CD8-positive, alpha-beta memory T cell (primary cell): ENCODE measurements at places on chromosomes 3 and 15. TPM values are rescaled to one million over a fixed set of nuclear protein-coding genes. Genes with fewer than 3 reads are reported as not detected.

KNG1 gene
- not detected for polyA plus RNA-seq

DNA sequence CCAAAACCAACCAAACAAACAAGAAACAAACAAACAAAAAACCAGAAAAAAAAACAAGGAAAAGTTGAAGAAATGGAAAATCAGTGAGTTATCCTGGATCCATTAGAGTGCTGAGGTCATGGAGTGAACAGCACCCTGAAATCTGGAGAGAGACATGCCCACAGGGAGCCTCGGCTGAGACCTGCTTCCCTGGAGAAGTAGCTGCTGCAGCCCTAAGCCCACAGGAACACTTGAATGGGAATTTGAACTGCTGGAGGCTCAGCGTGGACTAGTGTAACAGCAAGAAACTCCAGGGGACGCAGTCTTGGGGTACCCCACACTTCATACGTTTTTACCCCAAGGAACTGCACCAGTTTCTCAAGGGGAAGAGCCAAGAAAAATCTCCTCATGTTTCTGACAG, 144.1 kb upstream of the UBE3A start:
- no peak for DNase-seq

DNA sequence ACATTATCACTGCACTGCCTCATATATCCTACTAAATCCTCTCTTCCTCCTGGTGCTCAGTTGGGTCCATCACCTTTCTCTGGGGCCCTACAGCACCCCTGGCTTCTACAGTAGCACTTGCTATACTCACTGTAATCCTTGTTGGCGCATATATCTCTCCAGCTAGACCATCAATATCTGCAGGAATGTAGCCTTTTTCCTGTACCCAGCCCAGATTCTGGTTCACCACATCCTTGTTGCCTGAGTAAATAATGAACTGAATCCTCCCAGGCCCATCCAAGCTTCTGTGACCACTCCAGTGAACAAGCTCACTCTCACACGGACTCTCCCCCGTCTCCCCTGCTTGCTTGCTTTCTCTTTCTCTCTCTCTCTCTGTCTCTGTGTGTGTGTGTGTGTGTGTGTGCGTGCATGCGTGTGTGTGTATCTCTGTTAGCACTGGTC, 62.5 kb upstream of the LIPC start:
- DNase-seq: peak; percentile 17

ROPN1 gene
- not detected for polyA plus RNA-seq

DNA sequence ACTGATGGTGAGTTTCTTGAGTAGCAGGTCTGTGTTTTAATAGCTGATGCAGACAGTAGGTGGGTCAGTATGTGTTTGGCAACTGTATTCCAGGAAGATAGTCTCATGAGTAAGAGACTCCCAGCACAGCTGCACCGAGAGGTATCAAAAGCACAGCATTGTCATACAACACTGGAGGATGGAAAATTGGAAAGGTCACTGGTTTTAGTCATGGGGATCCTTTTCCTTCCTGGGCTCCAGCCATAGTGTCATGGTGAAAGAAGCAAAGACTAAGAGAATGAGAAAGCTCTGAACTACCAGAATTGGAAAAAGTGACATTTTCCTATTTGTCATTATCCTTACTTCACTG, 61.5 kb downstream of the P3H2 start:
- DNase-seq: no peak

- DNase-seq: no peak
Observed at GRCh38 chr15:80156176-80156720, 3.4 kb downstream of the FAH start.

- DNase-seq: no peak
Observed at GRCh38 chr3:196695849-196696226, 16.2 kb downstream of the CEP19 start.

SPSB4 gene
- not detected for polyA plus RNA-seq

APPL1 gene
- polyA plus RNA-seq: 43.5 TPM

DNA sequence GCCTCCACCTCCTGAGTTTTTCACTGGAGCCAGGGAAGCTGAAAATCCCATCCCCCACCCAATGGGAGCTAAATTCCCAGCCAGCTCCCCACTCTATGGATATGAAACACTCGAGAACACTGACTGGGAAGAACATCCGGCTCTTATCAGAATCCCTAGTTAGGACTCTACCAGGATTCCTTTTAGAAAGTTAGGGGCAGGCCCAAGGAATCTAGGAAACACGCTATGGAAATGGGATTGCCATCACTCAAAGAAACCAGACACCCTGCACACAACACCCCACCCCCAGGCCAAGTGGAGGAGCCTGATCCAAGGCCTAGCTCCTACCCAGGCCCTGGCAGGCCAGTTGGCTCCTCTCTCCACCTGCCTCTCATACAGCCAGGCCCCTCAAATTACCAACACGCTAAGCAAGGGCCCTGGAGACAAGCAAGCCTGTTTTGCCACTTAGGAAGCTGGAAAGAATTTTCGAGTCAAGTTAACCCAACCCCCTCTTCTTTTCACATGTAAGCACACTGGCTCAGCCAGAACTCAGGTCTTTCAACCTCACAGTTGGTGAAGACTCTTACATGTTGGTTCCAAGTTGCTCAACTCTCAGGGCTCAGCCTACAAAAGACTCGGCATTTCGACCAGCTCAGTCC, 75.5 kb downstream of the RBPMS2 start:
- DNase-seq: no peak

DNA sequence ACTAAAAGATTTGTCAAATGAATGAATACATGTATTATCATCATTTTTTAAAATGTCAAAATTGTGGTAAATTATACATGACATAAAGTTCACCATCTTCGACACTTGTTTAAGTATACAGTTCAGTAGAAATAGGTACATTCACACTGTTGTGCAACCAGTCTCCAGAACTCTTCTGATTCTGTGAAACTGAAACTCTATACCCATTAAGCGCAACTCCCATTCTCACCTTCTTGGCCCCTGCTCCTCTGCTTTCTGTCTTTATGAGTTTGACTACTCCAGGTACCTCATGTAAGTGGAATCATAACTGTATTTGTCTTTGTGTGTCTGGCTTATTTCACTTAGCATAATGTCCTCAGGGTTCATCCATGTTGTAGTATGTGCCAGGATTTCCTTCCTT, 50.1 kb upstream of the KBTBD8 start:
- no peak for DNase-seq

ARPP21 gene
- polyA plus RNA-seq: not detected

DNA sequence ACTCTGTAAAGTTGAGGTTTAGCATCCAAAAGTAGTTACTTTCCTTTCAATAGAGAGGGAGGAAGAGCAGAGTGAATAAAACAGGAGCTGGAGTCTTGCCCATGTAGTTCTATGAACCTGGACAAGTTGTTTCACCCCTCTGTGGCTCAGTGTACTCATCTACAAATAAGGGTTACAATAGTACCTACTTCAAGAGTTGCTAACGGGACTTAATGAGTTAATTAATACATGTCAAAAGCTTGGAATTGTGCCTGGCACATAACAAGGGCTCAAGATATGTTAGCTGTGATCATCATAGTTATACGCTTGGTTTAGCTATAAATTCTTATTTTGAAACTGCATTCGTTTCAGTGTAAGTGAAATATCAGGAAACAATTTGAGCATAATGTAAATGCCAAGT, 388.5 kb upstream of the THBS1 start:
- DNase-seq: no peak

GRCh38 chr3:49255112-49255511, 21.9 kb downstream of the C3orf62 start:
- DNase-seq: no peak

- no peak for DNase-seq
Observed at GRCh38 chr15:53072077-53072476, 281.9 kb upstream of the ONECUT1 start.

OR5K2 gene
- not detected for polyA plus RNA-seq

DNA sequence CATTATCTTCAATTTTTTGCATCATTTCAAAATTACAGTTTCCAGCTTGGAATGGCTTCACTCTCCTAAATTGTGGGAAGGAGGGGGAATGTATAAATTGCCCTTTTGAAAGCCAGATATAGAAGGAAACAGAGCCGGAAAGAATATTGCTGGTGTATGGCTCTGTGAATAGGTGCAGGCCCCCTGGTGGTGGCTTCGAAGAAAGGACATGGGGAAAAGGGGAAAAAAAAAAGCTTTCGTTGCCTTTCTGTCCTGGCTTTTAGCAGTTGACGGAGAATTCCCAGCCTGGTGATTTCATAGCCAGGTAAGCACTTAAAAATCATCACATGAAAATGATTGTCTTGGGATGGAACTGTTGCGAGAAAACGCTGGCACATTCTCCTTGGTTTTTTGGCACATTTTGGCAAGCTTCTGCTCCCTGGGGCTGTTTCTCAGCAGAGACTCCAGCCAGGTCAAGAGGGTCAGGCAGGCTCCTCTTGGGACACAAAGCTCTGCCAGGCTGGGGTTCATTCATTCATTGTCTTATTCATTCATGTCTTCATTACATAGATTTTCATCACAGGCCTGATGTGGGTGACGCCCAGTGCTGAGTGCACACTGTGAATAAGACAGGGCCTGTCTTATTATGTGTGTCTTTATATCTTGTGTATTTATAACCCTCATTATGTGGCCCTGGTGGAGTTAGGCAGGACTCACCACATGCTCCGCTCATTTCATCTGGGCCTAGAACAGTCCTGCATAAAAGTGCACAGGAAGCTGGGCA, 300.0 kb upstream of the TPM1 start:
- DNase-seq: no peak

DNA sequence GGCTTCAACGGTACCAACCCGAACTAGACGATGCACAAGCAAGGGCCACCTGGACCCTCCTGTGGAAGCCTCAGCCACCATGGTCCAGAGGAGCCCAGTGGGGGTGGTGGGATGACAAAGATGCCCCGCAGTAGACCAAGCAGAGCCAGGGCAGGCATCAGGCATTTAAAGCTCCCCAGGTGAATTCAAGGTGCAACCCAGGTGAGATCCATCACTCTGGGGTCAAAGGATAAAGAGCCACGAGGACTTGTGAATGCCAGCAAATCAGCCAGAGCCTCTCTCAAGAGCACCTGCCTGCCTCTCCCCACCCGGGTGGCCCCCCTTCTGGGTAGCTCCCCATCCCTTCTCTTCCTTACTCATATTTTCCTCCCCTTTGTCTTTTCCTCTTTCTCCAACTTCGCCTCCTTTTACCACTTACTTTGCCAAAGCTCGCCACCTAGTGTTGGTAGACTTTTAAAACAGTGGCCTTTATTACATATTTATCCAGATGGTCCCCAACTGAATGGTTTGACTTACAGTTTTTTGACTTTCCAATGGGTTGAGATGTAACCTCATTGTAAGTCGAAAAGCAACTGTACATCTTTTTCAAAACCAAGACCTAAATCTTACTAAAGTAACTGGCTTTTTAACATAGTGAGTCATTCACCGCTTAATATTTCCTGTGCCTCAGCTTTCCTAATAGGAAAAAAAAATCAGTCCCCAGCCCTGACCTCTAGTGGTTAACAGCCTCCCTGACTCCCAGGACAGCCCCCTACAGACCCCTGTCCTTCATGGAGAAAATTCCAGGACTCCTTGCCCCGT, 18.8 kb downstream of the PLA2G4F start:
- DNase-seq: no peak

- no peak for DNase-seq
Observed at GRCh38 chr3:35639254-35640186, at the start of gene ARPP21. Gene ARPP21, plus strand, starts transcription at chr3:35639525. Its CDS starts 42,227 bp downstream, at chr3:35681752.

DNA sequence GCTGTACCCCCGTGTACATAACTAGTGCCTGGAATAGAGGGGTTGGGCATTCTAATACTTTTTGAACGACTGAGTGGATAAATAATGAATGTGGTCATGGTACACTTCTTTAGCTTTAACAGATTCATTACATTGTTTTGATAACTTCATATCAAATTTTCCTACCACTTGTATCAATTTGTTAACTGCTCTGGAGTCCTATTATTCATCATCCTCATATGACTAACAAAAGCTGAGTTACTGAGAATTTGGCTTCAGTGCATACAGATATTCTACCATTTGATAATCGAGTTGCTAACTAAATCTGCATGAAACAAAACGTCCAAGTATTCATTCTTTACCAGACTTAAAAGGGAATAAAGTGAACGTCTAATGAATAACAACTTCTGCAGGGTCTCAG, 31.7 kb downstream of the FRMD5 start:
- DNase-seq: no peak

CCK gene
- polyA plus RNA-seq: not detected

GRCh38 chr3:99396651-99397275, 241.6 kb upstream of the COL8A1 start:
- DNase-seq: no peak

CLRN1 gene
- polyA plus RNA-seq: not detected

GRCh38 chr15:85889956-85890619, 95.4 kb upstream of the KLHL25 start:
- DNase-seq: no peak

- DNase-seq: no peak
Observed at GRCh38 chr3:140153736-140154135, 218.8 kb downstream of the CLSTN2 start.

DNA sequence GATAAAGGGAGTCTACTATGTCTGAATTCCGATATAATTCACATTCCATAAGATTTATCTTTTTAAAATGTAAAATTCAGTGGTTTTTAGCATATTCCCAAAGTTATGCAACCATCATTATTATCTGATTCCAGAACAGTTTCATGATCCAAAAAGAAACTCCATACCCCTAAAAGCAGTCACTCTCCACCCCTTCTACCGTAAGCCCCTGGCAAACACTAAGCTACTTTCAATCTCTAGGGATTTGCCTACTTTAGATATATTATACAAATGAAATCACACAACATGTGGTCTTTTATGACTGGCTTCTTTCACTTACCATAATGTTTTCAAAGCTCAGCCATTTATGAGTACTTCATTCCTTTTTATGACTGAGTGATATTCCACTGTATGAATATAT, 65.6 kb downstream of the TMEM212 start:
- DNase-seq: no peak

RARB gene
- not detected for polyA plus RNA-seq

SPINK8 gene
- polyA plus RNA-seq: not detected

GANC gene
- 12.2 TPM for polyA plus RNA-seq

HTR3E gene
- polyA plus RNA-seq: not detected

NR1I2 gene
- 1.0 TPM for polyA plus RNA-seq

- no peak for DNase-seq
Observed at GRCh38 chr3:143538577-143538981, 309.7 kb downstream of the SLC9A9 start.

GRCh38 chr3:66099541-66100065, 60.9 kb upstream of the MAGI1 start:
- no peak for DNase-seq

GRCh38 chr3:169171739-169172138, 491.8 kb downstream of the MECOM start:
- DNase-seq: no peak

DNA sequence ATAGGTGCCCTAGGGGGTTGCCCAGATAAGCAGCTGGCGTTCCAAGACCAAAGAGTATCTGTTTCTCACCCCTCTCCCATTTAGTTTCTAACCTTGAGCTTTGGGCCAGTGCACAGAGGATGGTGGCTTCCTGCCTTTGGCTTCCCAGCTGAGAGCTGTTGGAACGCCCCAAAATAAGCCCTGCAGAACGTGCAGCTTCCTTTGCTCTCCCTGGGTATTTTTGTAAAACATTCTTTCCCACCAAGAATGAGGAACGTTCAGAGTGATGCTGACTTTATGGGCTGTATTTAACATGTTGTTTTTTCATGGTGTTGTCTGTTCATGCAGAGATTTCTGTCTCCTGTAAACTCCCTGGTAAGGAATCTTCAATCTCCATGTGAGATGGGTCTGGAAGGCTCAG, 63.8 kb downstream of the LPP start:
- DNase-seq: no peak

- DNase-seq: no peak
Observed at GRCh38 chr15:99704444-99704838, 28.8 kb downstream of the LYSMD4 start.

SYNM gene
- 0.56 TPM for polyA plus RNA-seq

PLCB2 gene
- polyA plus RNA-seq: 34.8 TPM

KLHDC8B gene
- polyA plus RNA-seq: 3.0 TPM

- no peak for DNase-seq
Observed at GRCh38 chr15:33442449-33442848, 131.7 kb downstream of the RYR3 start.

GRCh38 chr3:145209561-145209960, 951.4 kb downstream of the PLOD2 start:
- DNase-seq: no peak
